Osteocyte (in vitro differentiated cells): ENCODE measurements at places on chromosomes 4 and X. TPM values are rescaled to one million over a fixed set of nuclear protein-coding genes. Genes with fewer than 3 reads are reported as not detected.

Gene FANCB
- total RNA-seq = 2.9 and 4.2 TPM in 2 replicates

Gene AMER1
- total RNA-seq = 4.8 and 5.0 TPM in 2 replicates

Gene LDB2
- 5.2 and 8.7 TPM in 2 replicates for total RNA-seq

Gene HS3ST1
- total RNA-seq = 0.27 TPM in 1 of 2 replicates, not detected in the other

Gene TBC1D8B
- 10.3 and 11.0 TPM in 2 replicates for total RNA-seq

- no peaks in the 10 kb centered on the region for H3K4me1 ChIP-seq
- no peaks in the 10 kb centered on the region for H3K36me3 ChIP-seq
- DNase-seq = no peak
- no peaks in the 10 kb centered on the region for H3K27me3 ChIP-seq
These were observed 229.8 kb upstream of the STS start for GRCh38 chrX:6917666-6918065.

- no peaks in the 10 kb centered on the region for H3K4me1 ChIP-seq
- H3K27me3 ChIP-seq = peaks cover 13% of the 10 kb centered on the region
- H3K4me3 ChIP-seq = no peak overlapping the region
- no peaks in the 10 kb centered on the region for H3K36me3 ChIP-seq
- no peak for DNase-seq
These were observed 188.5 kb upstream of the ANXA3 start for GRCh38 chr4:78363031-78363570.

DNA sequence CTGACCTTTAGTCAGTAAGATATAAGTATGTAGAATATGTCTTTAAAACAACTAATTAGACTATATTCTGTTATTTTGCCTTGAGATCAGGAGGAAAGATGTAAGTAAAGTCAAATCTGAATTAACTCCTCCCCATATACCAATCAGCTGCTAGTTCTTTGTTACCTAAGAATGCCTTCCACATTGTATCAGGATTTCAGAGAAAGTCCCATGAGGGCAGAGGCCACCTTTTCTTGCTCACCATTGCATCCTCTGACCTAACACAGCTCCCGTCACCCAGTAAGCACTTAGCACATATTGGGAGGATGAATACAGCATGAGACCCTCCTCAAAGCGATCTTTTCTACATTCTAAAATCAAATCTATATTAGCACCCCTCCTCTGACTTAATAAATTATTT, 87.0 kb downstream of the COL25A1 start:
- no peaks in the 10 kb centered on the region for H3K27me3 ChIP-seq
- peaks cover 18% of the 10 kb centered on the region for H3K4me1 ChIP-seq
- no peaks in the 10 kb centered on the region for H3K36me3 ChIP-seq
- no peak overlapping the region for H3K4me3 ChIP-seq
- H3K27ac ChIP-seq = peak overlapping the region; percentile 70

DNA sequence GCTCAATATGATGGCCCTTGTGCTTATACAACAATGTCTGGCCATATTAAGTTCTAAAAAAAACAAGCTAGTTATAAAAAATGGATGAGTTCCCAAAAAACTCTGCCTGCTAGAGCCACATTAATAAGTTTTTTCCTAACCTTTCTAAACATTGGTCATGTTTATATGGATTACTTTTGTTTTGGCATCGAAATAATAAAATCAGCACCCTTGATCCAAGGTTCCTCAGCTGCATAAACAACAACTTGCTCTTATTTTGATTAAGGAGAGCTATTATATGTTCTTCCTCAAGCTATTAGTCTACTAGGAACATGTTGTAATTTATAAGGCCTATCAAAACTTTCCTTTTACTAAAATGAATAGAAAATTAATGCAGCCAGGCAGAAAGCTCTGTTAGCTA, 48.4 kb downstream of the UNC5C start:
- DNase-seq = no peak
- no peaks in the 10 kb centered on the region for H3K36me3 ChIP-seq
- H3K27ac ChIP-seq = no peak overlapping the region
- no peaks in the 10 kb centered on the region for H3K27me3 ChIP-seq

- H3K27ac ChIP-seq = no peak overlapping the region
- no peak overlapping the region for H3K4me3 ChIP-seq
- H3K36me3 ChIP-seq = no peaks in the 10 kb centered on the region
- no peaks in the 10 kb centered on the region for H3K27me3 ChIP-seq
- H3K4me1 ChIP-seq = no peaks in the 10 kb centered on the region
- no peak for DNase-seq
These were observed 187.1 kb upstream of the ARX start for GRCh38 chrX:25202827-25203226.

- H3K27ac ChIP-seq = no peak overlapping the region
- H3K4me1 ChIP-seq = peaks cover 3% of the 10 kb centered on the region
- no peak for DNase-seq
- H3K27me3 ChIP-seq = no peaks in the 10 kb centered on the region
- peaks cover 1% of the 10 kb centered on the region for H3K36me3 ChIP-seq
These were observed 9.3 kb upstream of the SEC24B start for GRCh38 chr4:109424093-109424841.

DNA sequence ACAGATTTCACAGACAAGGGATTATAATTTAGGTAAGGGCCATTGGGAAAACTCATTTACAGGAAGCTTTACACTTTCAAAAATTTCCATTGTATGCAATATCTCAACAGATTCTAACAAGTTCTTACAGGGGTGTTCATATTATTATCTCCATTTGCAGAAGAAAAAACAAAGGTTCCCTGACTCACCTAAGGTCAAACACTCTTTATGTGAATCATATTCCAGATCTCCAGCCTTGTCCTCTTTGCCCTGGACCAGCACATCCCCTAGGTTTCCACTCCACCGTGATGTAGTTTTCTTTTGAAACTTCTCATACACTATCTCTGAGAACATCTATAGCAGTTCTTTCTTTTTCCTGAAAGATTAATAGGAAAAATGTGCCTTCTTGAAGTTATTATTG, 96.4 kb upstream of the HS3ST1 start:
- no peaks in the 10 kb centered on the region for H3K4me1 ChIP-seq
- H3K27me3 ChIP-seq = no peaks in the 10 kb centered on the region
- H3K36me3 ChIP-seq = no peaks in the 10 kb centered on the region
- H3K27ac ChIP-seq = no peak overlapping the region
- H3K4me3 ChIP-seq = no peak overlapping the region

GRCh38 chr4:8644461-8644891, 51.9 kb downstream of the CPZ start:
- DNase-seq = peak; percentile 59
- H3K4me1 ChIP-seq = no peaks in the 10 kb centered on the region
- H3K27ac ChIP-seq = no peak overlapping the region
- no peaks in the 10 kb centered on the region for H3K36me3 ChIP-seq
- H3K4me3 ChIP-seq = no peak overlapping the region

DNA sequence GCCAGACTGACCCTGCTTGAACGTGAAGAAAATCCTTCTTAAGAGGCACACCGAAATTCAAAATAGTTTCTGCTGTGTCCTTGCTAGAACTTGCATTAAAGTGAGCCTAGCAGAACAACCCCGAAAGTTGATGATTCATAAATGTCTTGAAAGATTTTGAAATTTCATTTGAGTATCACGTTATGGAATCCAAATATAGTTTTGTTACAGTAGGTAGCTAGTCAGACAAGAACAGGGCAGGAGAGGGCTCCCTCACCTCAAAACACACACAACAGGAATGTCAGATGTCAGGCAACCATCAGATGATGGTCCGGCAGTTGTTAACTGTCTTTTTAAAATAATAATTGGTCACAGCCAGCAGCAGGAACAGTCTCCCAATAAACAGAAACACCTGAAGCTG, 259.6 kb upstream of the GNPDA2 start:
- no peak overlapping the region for H3K4me3 ChIP-seq
- H3K4me1 ChIP-seq = no peaks in the 10 kb centered on the region
- no peaks in the 10 kb centered on the region for H3K27me3 ChIP-seq
- no peak for DNase-seq
- no peaks in the 10 kb centered on the region for H3K36me3 ChIP-seq

DNA sequence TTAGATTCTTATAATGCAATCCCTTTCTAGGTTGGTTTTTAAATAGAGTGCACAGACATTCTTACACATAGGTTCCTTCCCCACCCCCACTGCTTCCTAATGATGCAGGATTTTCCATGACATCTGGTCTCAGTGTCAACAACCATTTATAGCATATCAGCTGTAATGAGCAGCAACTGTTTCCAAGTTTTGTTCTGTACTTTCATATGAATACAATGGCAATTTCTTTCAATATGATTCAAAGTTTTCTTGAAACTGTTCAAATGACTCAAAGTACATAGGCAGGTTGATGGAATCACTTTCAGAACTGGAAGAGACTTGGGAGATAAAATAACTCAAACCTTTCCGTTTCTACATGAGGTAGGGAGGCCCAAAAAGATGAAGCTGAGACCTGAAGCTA, 220.7 kb downstream of the CAMK2D start:
- no peak for DNase-seq
- no peaks in the 10 kb centered on the region for H3K27me3 ChIP-seq

DNA sequence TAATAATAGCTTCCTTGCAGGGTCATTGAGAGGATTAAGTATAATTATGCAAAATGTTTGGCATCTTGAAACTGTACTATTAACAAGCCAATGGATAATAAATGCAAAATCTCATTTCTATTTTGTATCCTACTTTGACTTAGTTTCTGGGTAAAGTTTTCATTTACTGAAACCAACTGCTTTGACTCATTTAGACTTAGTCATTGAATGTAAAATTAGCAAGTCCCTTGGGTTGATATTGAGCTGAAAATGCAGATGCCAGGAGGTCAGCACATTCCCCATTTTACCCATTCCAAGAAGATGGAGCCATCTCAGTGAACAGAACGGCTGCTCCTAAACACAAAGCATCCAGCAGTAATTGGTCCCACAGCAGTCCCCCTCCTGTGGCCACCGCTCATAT, 74.7 kb upstream of the GATB start:
- no peaks in the 10 kb centered on the region for H3K4me1 ChIP-seq
- H3K36me3 ChIP-seq = no peaks in the 10 kb centered on the region
- peaks cover 50% of the 10 kb centered on the region for H3K27me3 ChIP-seq
- no peak overlapping the region for H3K4me3 ChIP-seq
- DNase-seq = no peak
- H3K27ac ChIP-seq = no peak overlapping the region

DNA sequence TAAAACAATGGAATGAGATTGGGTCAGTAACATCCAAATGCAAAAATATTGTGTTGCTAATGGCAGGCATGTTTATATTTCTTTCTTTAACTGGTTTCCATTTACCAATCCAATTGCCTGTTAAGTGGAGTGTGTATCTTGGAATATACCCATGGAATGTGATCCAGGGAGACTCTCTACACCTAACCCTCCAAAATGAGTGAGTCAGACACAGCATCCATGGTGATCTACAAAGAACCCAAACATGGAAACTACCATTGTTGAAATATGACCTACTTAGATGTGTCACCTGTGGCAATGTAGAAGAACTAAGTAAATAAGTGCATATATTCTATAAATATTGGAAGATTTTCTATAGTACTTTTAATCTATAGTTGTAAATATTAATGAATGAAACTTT, 110.3 kb downstream of the AREG start:
- H3K4me1 ChIP-seq = no peaks in the 10 kb centered on the region
- no peaks in the 10 kb centered on the region for H3K27me3 ChIP-seq
- H3K4me3 ChIP-seq = no peak overlapping the region
- H3K36me3 ChIP-seq = no peaks in the 10 kb centered on the region

DNA sequence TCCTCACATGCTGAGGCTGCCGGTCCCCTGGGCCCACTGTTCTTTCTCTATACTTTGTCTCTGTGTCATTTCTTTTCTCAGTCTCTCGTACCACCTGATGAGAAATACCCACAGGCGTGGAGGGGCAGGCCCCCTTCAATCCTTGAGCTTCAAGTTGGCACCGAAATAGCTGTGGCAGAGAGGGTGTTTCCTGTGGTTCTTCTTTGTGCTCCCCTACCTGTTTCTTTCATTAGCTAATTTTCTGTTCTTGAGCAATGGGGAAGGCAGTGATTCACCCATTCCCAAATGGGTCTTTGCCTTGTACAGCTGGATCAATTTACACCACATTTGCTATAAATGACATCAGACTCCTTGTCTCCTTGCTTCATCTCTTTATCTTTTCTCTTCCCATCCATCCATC, 2.1 kb upstream of the CYSLTR1 start:
- no peaks in the 10 kb centered on the region for H3K4me1 ChIP-seq
- no peak for DNase-seq
- H3K27me3 ChIP-seq = no peaks in the 10 kb centered on the region
- no peaks in the 10 kb centered on the region for H3K36me3 ChIP-seq
- H3K27ac ChIP-seq = no peak overlapping the region
- no peak overlapping the region for H3K4me3 ChIP-seq

- no peaks in the 10 kb centered on the region for H3K36me3 ChIP-seq
- peaks cover 5% of the 10 kb centered on the region for H3K4me1 ChIP-seq
- H3K4me3 ChIP-seq = peak within 1 kb of the TSS; percentile 85
- H3K27me3 ChIP-seq = peaks cover 3% of the 10 kb centered on the region
- no peak for DNase-seq
These were observed at the start of gene ABCB7 for GRCh38 chrX:75155827-75156525. ABCB7 (minus strand) TSS chrX:75156283; CDS start chrX:75156272, 11 bp downstream.

DNA sequence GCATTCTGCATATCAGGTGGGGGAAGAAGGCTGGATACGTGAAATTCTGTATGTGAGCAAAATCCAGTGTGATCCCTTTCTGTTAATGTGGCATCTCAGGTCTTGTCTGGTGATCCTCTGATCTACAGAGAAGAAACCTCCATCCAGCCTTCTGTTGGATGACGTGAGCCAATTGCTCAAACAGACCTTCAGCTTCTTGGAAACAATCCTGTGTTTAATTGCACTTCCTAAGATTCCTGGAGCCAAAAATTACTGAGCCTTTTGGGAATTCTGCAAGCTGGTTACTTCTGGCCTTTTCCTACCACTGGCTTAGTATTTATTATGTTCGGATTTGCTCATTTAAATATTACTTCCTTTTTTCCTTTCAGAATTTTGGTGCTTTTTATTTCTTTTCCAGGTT, 51.2 kb downstream of the TRIML1 start:
- no peaks in the 10 kb centered on the region for H3K27me3 ChIP-seq
- no peak overlapping the region for H3K27ac ChIP-seq
- H3K4me3 ChIP-seq = no peak overlapping the region
- DNase-seq = no peak
- peaks cover 8% of the 10 kb centered on the region for H3K4me1 ChIP-seq

DNA sequence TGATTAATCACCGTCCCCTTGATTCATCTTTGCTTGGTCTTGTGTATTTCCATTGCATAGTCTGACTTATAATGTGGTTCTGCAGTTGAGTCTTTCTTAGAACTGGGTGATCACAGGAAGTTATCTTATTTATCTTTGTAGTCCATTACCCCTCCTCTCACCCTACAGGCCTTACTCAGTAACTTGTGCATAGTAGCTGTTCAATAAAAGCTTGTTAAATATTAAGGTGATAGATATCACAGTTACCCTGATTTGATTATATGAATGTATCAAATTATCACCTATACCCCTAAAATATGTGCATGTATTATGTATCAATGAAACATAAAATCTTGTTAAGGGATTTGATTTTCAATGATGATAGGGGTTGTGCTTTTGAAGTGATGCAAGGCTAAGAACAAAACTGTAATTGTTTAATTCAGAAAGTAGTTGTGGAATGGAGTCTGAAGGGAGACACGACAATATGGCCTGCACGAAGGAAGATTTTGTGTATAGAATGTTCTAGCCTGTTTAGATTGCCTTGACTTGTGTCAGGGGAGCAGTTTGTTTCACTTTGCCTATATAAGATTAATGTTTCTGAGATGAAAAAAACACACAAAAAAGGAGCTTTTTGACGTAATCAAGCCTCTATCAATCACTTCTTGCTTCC, 132.4 kb upstream of the LIMCH1 start:
- DNase-seq = no peak
- H3K4me1 ChIP-seq = no peaks in the 10 kb centered on the region
- no peak overlapping the region for H3K4me3 ChIP-seq
